ENCODE measurements at places on chromosomes 7 and 10. TPM values are rescaled to one million over a fixed set of nuclear protein-coding genes. Genes with fewer than 3 reads are reported as not detected.

Gene ABCB4
- not detected for polyA plus RNA-seq

Gene FRMPD2
- polyA plus RNA-seq: not detected

Gene MDFIC
- polyA plus RNA-seq: 6.7 TPM

Gene ZDHHC6
- 23.4 TPM for polyA plus RNA-seq

Gene BAZ1B
- polyA plus RNA-seq: 14.2 TPM

Gene RAB19
- polyA plus RNA-seq: 0.22 TPM

Gene CCAR1
- polyA plus RNA-seq: 71.9 TPM

Gene SDK1
- 0.75 TPM for polyA plus RNA-seq

Gene SPRN
- polyA plus RNA-seq: 0.02 TPM

Gene KCND2
- polyA plus RNA-seq: not detected

Gene PDE6C
- polyA plus RNA-seq: not detected

DNA sequence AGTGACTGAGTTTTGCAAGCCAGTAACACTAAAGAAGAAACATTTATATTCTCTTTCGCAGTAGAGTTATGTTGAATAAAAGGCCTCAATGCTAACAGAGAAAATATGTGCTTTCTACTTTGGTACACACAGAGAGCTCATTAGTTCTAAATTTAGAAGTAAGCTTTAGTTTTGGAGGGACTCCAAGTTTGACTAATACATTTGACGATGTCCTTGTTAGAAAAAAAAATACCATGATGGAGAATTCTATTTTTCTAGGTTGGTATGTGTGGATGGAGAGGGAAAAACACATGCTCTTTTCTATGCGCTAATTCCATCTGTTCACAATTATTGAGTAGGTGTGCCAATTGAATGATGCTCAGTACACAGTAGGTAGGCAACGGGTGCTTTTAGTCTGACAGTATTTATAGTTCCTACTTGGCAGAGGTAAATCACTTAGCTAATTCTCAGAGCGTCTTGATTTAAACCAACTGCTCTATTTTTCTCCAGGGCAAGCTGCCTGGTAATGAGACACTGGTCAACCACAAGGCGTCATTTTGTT is 327.2 kb upstream of the AKR1E2 start:
- DNase-seq: no peak

GRCh38 chr7:100130608-100131453 is 4.1 kb downstream of the MBLAC1 start:
- DNase-seq: no peak

DNA sequence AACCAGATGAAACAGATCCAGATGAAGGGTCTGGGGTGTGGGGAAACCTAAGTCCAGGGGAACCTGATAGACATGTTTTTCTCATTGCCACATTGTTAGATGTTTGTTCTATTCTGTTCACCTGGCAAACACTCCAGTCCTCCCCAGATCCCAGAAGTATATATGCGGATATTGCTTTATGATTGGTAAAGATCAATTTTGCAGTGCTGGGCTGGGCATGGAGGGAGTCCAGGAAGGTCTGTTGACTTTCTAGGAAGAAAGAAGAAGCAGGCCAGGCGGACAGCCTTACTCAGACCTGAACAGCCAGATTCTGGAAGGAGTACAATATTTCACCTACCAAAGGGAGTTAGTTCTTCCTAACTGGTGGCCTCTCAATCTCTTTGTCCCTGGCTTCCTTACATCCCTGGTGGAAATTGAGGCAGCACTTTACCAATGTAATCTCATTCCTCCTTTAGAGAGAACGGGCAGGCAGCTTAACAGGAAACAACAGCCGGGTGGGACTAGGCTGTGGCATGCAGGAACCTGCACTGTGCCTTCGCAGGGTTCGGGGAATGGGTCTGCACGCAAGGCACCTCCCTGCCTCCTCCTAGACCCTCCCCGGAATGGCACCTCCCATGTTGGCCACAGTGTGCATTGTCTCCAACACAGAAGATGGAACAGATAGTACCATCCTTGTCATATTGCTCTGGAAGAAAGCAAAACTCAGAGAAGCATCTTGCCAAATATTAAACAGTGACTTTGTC is 930 bp downstream of the GIMAP6 start:
- no peak for DNase-seq

- no peak for DNase-seq
Measured at GRCh38 chr10:121928528-121928884, 675 bp upstream of the ATE1 start.

GRCh38 chr7:47819607-47819920 is 128.7 kb downstream of the PKD1L1 start:
- DNase-seq: no peak

DNA sequence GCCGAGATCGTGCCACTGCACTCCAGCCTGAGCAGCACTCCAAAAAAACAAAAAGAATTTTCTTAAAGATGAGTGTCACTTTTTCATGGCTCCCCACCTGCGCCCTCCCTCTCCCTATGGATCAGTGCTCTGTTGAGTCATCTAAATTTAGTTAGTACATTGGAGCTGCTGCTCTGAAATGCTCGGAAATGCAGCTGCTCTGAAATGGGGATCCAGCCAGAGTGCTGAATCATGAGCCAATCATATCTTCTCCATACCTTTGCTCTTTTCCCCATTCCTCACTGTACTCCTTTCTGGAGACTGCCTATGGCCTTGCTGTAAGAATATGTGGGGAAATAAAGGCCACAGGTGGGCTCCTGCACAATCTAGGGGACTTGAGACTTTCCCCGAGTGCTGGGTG is 188.8 kb downstream of the ZNF438 start:
- DNase-seq: no peak

- no peak for DNase-seq
Measured at GRCh38 chr7:40544871-40545303, 410.1 kb downstream of the SUGCT start.

DNA sequence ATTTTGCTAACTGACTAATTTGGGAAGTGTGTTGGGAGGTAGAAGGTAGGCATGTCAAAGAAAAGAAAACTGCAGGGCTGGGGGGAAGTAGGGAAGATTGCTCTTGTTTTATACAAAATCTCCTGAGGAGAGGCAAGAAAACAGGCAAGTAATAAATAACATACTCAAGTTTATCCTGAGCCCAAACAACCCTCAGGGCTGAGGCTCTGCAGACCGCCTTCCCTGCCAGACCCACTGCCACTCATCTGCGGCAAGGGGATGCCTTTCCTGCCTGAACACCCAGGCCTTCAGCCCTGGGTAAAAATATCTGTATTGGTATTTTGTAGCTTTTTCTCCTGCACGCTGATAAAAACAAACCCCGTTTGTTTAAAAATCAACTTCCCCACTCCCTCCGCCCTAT is 399.8 kb upstream of the NFE2L3 start:
- no peak for DNase-seq

DNA sequence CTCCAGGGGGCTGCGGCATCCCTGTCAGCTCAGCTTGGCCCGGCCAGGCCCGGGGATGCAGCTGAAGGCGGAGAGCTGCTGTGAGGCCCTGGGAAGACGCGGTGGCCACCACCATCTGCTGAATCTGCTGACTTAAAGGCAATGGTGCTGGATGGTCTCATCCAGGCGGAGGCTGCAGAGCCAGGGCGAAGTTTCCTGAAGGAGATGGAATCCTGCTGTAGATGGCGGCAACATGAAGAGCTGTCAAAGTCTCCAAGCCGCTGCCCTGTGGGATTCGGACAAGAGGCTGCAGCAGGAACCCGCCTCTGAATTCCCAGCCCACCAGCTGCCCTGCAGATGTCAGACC is 200.1 kb downstream of the PTPRN2 start:
- no peak for DNase-seq

DNA sequence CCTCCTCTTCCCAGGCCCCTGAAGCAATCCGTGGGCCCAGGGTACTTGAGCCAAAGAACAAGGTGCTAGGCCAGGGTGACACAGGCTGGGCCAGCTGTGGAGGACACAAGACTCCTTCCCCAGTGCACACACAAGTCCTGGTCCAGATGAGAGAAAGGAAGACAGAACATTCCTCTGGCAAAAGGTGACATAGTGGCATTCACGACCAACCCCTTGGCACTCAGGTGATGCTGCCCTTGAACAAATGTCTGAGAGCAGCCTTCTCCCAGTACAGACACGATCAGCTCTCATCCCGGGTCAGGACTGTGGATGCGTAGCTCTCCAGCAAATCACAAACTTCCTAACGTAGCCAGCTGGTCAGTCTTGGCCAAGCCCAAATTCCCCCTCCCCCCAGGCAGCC is 118.5 kb downstream of the OAT start:
- no peak for DNase-seq

GRCh38 chr7:155796381-155797261 is 15.6 kb downstream of the SHH start:
- DNase-seq: no peak

DNA sequence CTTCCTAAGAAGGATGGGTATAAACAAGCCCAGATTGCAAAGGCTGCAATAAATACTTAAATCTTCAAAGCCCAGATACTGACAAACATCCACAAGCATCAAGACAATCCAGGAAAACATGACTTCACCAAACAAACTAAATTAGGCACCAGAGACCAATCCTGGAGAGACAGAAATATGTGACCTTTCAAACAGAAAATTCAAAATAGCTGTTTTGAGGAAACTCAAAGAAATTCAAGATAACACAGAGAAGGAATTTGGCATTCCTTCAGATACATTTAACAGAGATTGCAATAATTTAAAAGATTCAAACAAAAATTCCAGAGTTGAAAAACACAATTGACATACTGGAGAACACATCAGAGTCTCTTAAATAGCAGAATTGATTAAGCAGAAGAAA is 23.0 kb downstream of the GSDME start:
- no peak for DNase-seq

- no peak for DNase-seq
Measured at GRCh38 chr7:138961159-138961558, 20.0 kb downstream of the KIAA1549 start.

- DNase-seq: no peak
Measured at GRCh38 chr7:107047902-107048782, 3.6 kb downstream of the PRKAR2B start.

DNA sequence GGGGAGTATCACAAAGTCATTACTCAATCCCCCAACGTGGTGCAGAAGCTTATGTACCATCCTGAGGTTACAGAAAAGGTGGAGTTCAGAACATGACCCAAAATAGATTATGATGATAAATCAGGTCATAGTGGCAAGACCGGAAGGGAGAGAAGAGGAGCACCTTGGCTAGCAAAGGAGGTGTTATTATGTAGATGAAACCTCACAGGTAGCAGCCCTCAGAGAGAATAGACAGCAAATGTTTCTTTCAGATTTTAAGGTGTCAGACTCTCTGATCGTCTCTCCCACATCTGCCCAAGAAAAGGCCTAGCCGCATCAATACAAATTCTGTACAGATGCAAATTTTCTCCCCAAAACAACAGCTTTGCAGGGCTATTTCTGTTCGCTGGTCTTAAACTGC is 88.3 kb upstream of the SEMA3D start:
- no peak for DNase-seq

DNA sequence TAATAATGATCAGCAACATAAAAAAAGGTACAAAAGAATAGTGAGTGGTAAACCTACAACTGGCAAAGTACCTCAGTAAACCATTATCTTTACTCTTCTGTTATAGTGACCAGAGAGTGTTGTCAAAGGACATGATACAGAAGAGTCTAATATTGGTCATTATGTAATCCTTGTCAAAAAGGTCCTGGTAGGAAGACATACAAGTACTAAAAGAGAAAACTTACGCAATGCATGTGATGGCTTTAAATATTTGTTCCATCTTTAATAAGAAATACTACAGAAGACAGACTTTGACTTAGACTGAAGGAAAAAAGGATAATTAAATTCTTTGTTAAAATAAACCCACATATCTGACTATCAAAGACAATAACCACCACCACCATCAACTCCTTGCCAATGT is 6.5 kb downstream of the DOCK4 start:
- DNase-seq: no peak

GRCh38 chr7:81294897-81295515 is 376.2 kb upstream of the SEMA3C start:
- DNase-seq: no peak

DNA sequence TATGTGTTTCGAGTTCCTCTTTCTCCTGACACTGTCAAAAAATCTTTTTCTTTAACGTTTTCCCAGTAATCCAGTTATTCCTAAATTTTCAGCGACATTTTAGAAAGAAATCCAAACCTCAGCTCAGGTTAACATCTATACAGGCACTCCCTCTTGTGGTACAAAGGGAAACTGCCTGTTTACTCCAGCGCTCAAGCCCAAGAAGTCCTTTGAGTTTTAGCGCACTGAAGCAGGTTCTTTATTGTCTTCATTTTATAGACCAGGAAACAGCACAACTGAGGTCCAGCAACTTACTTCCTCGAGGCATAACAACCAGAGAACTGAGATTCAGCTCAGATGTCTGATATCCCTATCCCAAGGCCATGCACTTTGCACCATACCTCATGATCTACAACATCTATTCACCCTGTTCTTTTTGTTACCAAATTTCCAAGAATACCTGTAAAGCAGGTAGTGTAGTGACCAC is 287.2 kb upstream of the MKLN1 start:
- no peak for DNase-seq

DNA sequence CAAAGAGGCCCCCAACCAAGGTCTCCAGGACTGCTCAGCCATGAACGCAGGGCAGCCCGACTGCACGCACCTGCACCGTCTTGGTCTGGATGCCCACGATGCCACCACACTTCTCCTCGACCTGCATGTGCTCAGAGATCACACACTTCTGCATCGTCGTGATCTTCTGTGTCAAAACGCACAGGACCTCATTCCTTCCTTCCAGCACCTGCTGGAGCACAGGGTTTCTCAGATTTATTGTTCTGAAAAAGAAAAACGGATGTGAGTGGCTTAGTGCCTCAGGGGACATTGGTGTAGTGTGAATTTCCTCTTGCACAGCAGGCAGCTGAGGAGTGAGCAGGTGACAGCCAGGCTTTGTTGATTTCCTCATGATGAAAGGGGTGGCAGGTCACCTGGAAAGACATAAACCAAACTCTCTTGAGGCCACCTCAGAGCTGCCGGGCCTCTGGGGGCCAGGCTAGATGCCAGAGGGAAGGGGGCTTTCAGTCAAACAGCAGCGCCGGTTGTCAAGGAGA is 38.2 kb downstream of the GSDME start:
- no peak for DNase-seq

DNA sequence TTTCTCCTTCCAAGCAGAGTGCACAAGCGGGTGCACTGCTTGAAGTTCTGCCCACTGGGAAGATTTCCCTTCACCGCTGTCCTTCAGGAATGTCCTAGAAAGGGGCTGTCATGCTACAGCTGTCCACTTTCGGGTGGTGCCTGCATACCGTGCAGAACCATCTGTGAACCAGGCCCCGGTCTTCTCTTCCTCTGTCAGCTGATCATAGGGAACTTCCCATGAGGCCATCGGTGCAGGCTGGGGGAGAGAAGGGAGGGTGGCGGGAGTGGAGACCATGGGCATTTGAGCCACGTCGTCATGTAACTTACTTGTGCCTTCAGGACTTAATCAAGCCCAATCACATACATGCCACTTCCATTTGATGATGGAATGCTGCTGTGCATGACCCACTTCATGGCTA is 111.6 kb downstream of the NKX6-2 start:
- DNase-seq: no peak

DNA sequence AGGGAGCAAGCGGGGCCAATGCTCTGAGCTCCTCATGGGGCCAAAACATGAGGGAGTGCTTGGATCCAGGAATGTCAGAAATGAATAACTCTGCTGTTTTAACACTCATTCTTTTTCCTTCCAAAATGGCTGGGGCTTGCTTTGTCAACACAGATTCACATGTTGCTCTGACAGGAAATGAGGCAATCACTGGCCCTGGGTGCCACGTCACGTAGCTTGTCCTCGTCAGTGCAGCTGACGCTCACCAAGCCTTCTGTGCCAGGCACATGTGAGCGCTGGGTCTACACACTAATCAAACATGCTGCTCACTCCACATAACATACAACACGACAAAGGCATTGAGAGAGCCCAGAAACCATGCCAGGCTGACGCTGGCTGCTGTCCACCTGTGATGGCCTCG is 198.9 kb downstream of the WDR37 start:
- no peak for DNase-seq

- no peak for DNase-seq
Measured at GRCh38 chr7:17139081-17139480, 159.4 kb upstream of the AHR start.

Measured in keratinocyte (primary cell).